ENCODE measurements at places on chromosomes 2 and 18.

- DNase-seq = peak; percentile 7
Measured at GRCh38 chr18:71036783-71037182, 747.9 kb downstream of the SOCS6 start.

DNA sequence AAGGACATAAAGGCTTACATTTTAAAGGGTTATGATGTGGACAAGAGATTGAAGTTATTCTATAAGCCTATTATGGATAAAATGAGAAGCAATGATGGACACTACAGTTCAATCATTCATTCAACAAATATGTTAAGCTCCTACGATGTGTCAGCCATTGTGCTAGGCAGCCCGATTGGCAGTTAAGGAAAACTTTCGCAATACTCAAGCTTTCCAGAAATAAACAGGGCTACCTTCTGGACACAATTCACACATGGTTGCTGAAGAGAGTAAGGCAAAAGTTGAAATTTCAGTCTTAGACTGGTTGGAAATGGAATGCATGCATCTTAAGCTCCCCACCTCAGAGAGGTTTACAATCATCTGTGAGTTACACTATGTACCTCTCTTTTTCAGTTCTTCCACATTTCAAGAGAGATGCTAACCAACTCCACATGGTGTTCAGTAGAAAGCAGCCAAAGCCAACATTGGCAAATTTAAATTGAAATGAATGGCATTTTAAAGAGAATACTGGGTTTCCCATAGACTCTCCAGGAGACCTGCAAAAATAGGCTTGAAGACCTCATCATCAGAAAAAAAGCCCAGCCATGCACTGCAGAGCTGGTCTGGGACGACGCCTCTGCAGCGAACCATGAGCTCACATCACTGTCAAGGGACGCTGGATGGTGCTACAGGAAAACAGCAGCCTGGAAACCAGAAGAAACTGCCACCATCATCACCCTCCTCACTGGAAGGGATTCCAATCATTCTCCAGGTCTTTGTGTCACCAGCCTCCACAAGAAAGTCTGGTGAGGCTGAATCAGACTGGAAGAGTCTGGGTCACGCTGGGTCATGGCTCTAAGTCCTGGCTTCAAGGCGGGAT lies 276.3 kb downstream of the AFF3 start:
- DNase-seq = no peak

- DNase-seq = no peak
Measured at GRCh38 chr2:135066710-135067109, 14.6 kb downstream of the RAB3GAP1 start.

GRCh38 chr2:3678212-3678611 lies 20.2 kb downstream of the ALLC start:
- DNase-seq = no peak

GRCh38 chr2:33166287-33166881 lies 219.6 kb downstream of the LTBP1 start:
- no peak for DNase-seq

DNA sequence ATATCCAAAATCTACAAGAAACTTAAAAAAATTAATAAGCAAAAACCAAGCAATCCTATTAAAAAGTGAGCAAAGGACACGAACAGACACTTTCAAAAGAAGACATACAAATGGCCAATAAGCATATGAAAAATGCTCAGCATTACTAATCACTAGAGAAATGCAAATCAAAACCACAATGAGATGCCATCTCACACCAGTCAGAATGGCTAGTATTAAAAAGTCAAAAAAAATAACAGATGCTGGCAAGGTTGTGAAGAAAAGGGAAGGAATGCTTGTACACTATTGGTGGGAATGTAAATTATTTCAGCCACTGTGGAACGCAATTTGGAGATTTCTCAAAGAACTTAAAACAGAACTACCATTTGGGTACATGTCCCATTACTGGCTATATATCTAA lies 128.8 kb upstream of the SESTD1 start:
- no peak for DNase-seq

DNA sequence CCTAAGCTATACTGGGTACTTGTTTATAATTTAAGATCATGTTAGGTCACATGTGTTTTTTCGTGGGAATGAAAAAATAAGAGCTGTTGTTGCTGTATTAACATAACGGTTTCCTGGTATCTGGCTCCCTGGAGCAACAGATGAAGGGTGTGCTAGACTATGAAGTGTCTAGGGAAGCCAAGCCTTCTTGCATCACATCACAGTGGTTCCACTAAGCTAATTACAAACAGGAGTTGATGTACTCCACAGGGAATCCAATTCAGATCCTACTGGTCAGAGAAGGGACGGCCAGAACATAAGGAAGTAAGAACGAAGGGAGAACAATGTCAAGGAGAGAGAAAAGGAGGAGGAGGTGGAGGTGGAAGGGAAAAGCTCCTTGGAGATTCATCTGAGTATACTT lies 193.0 kb upstream of the CYP26B1 start:
- no peak for DNase-seq

DNA sequence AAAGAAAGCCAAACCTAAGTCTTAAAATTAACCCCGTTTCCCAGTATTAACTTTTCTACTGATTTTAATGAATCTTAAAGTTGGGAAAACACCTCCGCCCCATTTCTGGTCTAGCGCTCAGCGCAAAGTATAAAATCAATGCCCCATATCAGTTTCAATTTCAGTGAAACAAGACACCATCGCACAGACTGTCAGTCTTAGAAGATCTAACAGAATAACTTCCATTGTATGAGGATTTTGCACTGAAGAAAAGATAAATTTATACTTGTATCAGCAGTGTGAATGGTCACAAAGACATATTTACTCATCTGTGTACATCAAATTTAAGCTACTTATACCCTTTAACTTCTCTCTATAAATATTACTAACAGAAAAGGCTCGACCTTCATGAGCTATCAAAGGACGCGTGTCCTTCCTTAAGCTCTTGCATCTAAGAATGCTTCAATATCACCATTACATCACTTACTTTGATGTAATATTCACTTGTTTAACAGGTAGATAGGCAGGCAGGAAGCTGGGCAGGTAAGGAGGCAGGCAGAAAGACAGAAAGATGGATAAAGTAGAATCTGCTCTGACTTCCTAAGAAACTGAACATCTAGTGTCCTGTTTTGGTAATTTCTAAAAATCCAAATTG lies 183.0 kb downstream of the TCF4 start:
- DNase-seq = no peak

- DNase-seq = no peak
Measured at GRCh38 chr2:16635791-16636699, 29.6 kb downstream of the CYRIA start.

GRCh38 chr2:120077896-120078295 lies 65.0 kb downstream of the EPB41L5 start:
- no peak for DNase-seq

DNA sequence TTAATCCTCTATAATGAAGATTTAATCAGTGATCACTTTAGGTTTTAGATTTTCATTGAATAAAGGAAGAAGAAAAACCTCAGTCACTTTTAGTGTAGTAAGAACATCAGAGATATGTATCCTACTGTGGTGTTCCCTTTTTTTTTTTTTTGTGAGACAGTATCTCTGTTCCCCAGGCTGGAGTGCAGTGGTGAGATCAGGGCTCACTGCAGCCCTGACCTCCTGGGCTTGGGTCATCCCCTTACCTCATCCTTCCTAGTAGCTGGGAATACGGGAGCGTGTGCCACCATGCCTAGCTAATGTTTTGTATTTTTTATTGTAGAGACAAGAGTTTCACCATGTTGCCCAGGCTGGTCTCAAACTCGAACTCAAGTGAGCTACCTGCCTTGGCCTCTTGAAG lies 5.1 kb downstream of the SLC39A10 start:
- DNase-seq = no peak

GRCh38 chr2:8636721-8637636 lies 44.9 kb upstream of the ID2 start:
- DNase-seq = no peak

DNA sequence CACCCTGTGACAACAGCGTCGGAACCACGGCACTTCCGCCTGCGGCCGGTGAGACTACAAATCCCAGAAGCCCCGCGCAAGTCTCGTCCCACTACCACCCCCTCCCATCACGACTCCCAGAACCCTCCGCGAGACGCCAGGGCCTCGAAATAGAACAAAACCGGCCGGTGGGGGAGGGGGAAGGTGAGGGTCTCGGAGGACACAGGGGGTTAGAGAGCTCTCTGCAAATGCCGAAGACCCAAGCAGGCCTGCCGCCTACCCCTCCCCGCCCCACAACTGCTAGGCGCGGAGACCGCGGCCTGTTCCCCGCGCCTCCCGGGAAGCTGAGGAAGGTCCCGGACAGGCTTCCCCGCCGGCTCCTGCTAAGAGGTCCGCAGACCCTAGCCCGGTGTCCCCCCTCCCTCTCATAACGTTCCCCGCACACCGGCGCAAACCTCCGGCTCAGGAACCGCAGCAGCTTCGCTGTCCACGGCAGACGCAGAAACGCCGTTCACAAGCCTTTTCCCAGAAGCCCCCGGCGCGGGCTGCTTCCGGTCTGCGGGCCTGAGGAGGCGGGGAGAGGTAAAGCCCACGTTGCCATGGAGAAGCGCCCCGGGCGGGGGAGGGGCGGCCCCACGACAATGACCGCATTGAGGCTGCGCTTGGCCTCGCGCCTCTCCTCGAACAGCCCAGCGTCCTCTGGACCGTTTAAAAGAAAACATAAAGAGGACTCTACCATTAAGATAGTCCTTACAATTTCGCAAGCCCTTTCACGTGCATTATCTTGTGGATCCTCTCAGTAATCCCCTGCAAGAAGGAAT lies at the start of gene ZNF24:
ZNF24 (minus strand) TSS at position 485 of the 800 bp plus-strand sequence. CDS start 3,770 bp downstream, outside the sequence.
- peak; percentile 42 for DNase-seq

GRCh38 chr18:44374966-44375365 lies 305.7 kb upstream of the SETBP1 start:
- DNase-seq = no peak

- DNase-seq = no peak
Measured at GRCh38 chr18:53790786-53791185, 433.7 kb downstream of the MBD2 start.

- DNase-seq = no peak
Measured at GRCh38 chr2:239138610-239139009, 262.2 kb downstream of the HDAC4 start.

DNA sequence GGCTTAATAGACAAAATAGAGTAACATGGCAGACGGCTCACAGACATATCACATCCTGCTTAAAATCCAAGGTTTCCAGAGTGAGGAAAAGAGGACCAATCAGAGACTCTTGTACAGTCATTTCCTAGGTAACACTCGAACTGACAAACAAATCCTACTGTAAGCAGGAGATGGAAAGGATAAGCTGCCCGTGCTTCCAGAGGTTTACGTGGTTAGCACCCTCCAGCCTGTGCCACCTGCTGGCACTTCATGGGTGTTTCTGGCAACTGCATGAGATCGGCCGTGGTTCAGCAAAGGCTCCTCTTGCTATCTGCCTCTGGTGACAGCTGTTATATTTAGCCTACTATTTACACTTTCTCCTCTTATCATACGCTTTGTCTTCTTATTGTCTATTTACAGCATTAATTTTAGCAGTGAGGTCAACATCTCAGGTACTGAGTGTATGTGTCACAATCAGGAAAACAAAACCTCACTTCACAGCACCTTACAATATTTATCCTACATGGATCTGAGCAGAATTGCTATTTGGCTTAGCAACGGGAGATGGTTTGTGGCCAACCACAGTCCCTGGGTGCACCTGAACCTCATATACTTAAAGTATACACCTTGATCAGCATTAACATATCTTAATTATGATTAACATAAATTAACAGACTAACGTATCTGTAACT lies 226.9 kb downstream of the TMEM163 start:
- DNase-seq = no peak

DNA sequence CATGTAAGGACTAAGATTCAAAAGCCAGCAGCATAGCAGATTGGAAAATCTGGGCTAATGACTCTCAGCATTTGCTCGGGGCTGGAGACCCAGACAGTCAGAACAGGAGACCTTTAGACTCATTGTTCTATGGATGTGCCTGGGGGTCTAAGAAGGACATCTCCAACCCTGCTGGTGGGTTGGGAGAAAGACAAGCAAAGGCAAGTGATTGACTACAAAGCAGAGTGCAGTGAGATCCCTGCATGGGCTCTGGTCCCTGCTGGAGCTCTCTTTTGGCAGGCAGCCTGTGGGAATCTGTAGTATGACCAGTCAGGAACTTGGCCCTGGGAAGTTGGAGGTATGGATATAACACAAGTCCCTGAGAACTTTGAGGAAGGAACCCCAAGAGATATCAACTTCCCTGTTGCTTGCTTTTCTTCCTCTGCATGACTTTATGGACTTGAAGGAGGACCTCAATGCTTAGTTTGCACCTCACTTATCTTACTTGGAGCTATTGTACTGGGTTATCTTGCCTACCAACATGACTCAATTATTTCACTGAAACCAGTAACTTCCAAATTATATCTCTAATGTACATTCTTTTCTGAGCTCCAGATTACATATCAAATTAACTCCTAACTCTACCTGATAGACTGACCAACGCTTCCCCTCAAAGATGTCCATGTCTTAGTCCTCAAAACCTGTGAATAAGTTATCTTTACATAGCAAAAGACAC lies 236.0 kb downstream of the CYRIA start:
- no peak for DNase-seq

GRCh38 chr2:190079160-190079559 lies 16.6 kb upstream of the MSTN start:
- DNase-seq = no peak

DNA sequence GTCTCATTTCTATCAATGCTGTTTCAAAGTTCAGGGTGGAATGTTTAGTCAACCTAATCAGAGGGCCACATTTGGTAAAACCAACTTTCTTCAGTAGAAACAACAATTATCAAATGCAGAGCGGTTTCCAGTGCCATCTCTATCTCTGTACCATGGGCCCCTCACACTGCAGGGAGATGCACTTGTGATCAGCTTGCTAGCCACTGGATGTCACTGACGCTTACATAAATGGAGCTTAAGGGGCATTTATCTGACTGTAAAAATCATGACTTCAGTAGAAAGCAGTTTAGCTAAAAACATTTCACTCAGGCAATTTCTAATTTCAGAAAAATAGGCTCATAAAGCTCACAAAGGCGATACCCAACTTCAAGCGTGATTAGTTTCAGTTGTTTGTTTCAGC lies 678.0 kb downstream of the ZEB2 start:
- no peak for DNase-seq

- no peak for DNase-seq
Measured at GRCh38 chr2:168086851-168087250, 160.5 kb downstream of the STK39 start.

DNA sequence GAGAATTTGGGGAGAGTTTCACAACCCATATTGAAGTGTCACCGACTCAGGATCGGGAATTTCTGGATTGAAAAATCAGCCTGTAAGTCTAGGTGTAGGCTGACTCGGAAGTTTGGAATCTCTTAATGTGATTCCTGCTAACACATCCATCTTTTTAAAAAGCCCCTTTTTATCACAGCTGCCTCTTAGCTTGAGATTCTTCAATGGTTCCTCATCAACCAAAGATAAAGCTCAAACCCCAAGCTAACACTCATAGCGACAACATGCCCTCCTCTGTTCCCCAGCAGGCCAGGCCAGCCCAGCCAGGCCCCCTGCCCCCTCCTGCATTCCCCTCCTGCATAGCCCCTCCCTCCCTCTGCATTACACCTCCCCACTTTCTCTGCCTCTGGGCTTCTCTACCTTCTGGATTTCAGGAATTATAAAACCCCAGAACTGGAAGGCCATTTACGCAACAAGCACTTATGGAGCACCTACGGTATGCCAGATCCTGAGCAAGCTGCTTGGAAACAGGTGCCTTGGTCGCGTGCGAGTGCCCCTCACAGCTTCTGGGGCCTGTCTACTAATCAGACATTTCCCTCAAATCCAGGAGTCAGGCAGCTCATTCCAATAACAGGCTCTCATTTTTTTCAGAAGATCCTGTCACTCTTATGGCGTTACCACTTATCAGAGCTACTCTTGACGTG lies 63.4 kb downstream of the EMX1 start:
- no peak for DNase-seq
